ENCODE measurements at places on chromosomes 7 and 10.

DNA sequence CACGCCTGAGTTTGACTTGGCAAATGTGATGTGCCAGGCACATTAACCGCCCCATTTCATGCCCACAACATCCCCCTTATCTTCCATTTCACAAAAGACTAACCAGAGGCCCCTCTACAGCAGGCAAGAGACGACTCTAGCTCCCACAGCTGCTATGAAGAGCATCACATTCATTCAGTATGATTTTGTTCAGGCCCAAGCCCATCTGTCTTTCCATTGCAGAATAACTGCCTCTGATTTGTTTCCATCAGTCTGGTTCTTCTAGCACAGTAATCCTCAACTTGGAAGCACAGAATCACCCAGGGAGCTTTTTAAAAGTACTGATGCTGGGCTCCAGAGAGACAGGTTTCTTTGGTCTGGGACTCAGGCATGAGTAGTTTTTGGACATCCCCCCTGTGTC, 169.7 kb downstream of the NEURL1 start:
- DNase-seq, result no peak

GRCh38 chr10:101535949-101536348, 52.1 kb downstream of the POLL start:
- no peak for DNase-seq

- peak; percentile 3 for DNase-seq
Observed at GRCh38 chr10:110671788-110672579, 27.8 kb downstream of the RBM20 start.

- DNase-seq, result no peak
Observed at GRCh38 chr10:79053481-79054202, 15.1 kb upstream of the ZMIZ1 start.

DNA sequence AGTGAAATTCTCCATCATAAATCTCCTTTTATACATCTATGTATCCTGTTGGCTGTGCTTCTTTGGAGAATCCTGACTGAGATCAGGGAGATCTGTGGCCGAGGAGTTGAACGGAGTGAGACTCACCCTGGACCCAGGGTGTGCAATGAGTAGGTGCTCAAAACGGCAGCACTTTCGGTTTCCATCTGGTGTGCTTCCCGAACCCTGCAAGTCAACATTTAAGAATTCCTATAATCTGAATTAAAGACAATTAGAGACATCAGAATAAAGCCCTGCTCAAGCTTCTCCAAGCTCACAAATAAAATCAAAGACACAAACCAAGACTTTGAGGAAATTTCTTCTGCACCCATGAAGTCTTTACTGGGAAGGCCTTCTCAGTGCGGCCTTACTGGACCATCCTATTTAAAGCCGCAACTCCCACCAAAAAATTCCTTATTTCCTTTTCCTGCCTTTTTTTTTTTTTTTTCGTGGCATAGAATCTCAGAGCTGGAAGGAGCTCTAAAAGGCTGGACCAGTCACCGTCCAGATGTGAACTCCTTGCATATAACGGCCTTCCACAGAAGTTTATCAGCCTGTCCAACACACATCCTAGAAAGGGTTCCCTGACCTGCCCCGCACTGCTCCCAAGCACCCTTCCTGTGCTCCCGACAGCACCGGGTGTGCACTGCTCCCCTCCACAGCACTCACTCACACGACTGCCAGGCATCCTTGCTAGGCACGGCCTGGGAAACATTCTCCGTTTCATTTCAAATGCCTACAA, 29.7 kb downstream of the GNA12 start:
- DNase-seq, result no peak

DNA sequence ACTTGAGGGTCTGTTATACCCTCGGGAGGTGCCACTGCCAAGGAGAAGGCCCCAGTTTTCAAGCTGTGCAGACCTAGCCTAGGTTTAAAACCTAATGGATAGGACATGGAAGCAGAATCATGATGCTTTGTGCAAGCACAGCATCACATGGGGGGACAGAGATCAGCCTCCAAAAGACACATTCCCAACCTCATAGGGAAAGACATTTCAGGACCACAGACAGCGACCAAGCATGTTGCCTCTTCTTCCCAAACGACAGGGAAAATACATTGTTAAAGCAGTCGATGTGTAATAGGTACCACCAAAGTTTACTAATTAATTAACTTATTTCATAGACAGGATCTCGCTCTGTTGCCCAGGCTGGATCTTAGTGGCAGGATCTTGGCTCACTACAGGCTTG, 573.9 kb downstream of the TCERG1L start:
- no peak for DNase-seq

DNA sequence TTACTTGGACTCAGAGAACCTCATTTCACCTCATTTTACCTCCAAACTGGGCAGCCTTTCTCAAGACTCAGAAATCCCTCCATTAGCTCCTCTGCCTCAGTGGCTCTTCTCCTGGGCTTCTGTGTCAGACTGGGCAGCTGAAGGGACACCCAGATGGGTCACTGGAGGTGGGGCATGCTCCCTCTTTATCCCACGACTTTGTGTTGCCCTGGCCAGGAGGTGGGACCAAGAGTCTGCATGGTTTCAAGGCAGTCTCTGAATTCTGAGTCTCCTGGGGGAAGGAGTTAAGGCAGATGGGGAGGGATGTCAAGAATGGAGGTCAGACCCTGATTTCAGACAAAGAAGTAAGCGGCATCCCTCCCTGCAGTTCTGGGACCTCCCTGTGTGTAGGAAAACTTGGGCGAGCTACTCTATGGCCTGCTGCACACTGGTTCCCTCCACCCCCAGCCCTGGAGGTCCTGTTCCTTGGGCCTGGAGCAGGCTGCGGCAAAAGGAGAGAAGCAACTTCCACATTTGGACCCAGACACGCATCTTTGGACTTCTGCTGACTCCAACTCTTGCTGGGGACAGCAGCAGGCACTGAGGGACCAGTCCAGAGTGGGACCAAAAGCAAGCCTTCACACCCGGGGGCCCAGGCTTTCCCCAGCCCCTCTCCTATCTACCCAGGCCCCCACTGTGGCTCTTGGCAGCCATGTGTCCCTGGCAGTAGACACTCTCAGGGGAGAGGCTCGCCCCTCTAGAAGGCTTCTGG, 10.8 kb downstream of the POLL start:
- DNase-seq, result no peak

DNA sequence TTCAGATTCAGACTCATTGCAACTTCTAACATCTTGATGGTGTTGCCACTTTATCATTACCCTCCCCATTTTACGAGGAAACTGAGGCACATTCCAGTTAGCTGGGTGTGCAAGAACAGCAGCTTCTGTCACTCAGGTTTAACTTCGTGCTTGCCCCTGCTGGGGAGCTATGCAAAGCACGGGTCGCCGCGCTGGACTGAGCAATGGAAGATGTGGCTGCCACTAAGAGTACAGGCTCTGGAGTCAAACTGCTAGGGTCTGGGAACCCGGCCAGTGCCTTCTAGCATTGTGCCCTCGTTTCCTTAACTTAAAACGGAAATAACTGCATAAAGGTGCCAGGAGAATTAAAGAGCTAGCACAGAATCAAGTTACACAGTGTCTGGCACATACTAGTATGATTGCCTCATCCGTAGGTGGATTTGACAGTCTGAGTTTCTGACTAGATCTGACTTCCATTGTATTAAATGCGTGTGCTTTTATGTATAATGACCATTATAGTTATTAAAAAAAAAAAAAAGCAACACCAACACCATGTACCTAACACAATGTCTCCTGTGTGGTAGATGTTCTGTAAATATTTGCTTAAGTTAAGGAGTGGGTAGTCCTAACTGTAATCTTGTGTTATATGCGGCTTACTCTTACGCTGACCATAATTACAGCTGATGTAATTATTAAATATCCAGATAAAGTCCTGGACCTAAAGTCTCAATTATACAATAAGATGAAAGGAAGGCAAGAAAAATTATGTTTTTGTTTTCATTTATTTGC, 842 bp downstream of the ZNF22 start:
- peak; percentile 23 for DNase-seq

- no peak for DNase-seq
Observed at GRCh38 chr10:48737886-48738285, 53.2 kb downstream of the WDFY4 start.

DNA sequence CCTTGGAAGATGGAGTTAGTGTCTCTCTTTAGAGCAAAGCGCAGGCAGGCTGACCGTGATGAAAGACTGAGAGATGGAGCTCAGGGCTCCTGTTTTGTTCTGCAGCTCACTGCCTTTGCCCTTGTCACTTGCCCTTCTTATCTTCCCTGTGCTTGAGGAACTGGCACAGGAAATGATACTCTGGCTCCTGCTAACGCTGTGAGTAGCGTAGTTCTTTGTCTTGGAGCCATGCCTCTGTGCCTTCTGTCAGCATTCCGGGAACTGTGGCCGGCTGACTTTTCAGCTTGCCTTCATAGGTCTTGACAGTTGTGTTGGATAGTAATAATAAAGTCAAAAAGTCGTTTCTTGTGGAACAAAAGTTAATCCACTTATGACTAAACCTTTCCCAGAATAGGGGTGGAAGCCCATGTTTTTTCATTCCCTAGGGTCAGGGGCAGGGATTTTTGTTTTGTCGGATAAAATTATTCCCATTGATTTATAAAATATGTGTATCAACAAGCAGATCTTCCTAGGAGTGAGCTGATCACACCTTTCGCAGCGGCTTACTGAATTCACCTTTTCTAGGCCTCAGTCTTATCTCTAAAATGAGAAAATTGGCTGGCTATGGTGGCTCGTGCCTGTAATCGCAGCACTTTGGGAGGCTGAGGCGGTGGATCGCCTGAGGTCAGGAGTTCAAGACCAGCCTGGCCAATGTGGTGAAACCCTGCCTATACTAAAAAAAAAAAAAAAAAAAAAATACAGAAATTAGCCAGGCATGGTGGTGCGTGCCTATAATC, 16.6 kb upstream of the TMEM236 start:
- no peak for DNase-seq

DNA sequence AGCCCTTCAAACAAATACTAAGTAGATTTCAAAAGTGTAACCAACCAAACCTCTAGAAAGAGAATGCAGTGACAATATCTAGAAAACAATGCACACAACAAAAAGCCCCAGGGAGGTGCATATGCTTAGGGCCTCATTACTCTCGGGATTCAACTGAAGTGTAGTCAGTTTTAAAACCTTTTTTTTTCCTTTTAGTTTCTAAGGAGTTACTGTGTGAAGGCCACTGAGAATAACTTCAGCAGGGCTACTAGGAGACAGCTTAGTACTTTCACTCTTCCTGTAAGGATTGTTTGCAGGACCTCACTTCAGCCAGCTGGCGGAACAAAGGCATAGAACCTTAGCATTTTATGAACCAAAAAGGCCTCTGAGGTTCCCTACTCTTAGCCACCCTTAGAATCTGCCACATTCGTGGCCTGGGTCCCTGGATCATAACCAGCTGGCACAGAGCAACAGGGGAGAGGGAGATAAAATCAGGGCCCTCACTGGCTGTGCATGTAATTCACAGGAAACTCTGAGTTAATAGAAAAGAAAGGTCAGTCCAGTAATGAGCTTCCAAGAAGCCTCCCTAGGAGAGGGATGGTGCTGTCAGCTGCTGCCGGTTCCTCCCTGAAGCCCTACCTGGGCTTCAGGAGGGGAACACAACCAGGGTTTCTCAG, 3.6 kb downstream of the VOPP1 start:
- DNase-seq, result no peak

GRCh38 chr10:110802551-110803238, 69.0 kb upstream of the PDCD4 start:
- DNase-seq, result peak; percentile 4

- DNase-seq, result no peak
Observed at GRCh38 chr7:82745820-82746219, 302.2 kb upstream of the CACNA2D1 start.

GRCh38 chr10:117217196-117217761, 20.0 kb downstream of the KCNK18 start:
- DNase-seq, result no peak

- no peak for DNase-seq
Observed at GRCh38 chr10:80504158-80504811, 33.4 kb upstream of the SH2D4B start.

DNA sequence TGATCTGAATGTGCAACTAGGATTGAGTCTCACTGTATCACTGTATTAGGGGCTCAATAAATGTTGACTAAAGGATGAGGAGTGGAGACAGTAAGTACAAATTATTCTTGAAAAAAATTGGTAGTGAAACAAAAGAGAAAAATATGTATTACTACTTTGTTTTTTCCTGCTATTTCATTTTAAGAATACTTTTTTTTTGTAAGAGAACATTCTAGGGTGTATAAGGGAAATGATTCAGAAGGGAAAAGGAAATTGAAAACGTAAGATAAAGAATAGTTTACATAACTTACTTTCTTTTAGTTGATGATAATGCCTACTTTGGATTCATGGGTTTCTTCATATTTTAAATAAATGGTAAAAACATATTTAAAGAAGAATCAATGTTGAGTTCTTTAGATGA, 9.6 kb downstream of the CAPZA2 start:
- no peak for DNase-seq

DNA sequence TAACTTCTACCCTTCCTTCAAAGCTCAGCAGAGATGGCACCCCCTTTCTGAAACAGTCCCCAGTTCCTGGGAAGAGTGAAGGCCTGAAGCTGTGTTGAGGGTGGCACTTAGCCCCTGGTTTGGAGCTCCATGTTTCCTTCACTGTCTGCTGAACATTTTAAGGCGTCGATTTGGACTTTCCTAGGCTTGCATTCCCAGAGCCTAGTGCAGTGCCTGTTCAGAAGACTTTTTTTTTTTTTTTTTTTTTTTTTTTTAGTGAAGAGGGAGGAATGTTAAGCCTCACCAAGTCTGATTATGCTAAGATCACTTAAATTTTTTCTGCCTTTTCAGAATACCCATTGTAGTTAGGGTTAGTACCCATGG, 97.0 kb downstream of the PFKFB3 start:
- DNase-seq, result no peak

- DNase-seq, result no peak
Observed at GRCh38 chr7:19991936-19992335, 218.5 kb upstream of the TMEM196 start.

- DNase-seq, result no peak
Observed at GRCh38 chr10:47189802-47190201, 110.2 kb upstream of the GDF10 start.

GRCh38 chr10:17059197-17059688, 70.4 kb downstream of the CUBN start:
- no peak for DNase-seq

DNA sequence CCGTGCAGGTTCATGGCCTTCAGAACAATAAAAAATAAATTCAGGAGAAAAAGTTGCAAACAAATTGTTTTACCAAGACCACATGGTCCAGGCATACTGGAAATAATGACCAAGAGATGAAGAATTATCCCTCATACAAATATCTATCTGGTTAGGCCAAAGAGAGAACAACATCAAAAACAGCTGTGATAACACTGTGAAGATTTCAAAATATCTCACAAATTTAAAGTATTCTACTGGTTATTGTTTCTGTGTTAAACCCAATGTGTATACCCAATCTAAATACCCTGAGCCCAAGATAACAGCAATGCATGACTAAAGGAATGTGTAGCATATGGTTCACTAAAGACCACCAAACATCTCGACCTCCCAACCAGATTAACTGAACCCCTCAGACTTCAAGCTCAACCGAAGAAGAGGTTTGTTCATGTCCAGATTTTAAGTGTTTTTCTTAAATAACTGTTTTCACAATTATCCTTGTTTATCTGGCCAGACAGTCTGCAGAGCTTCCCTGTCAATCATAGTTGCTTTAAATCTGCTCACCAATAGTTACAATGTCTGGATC, 10.9 kb downstream of the OR9A2 start:
- DNase-seq, result no peak

GRCh38 chr7:152340161-152340560, 95.6 kb downstream of the KMT2C start:
- no peak for DNase-seq

GRCh38 chr7:81478664-81479063, 291.2 kb downstream of the HGF start:
- peak; percentile 78 for DNase-seq

- no peak for DNase-seq
Observed at GRCh38 chr7:118245267-118246040, 20.9 kb downstream of the ANKRD7 start.
